NCI-H2029 treated with DMSO at 0.1 percent for 48 hours (cell line): ENCODE measurements at places on chromosomes 6 and 20.

GRCh38 chr6:147274776-147275175 lies 70.6 kb downstream of the STXBP5 start:
- no peak for DNase-seq

DNA sequence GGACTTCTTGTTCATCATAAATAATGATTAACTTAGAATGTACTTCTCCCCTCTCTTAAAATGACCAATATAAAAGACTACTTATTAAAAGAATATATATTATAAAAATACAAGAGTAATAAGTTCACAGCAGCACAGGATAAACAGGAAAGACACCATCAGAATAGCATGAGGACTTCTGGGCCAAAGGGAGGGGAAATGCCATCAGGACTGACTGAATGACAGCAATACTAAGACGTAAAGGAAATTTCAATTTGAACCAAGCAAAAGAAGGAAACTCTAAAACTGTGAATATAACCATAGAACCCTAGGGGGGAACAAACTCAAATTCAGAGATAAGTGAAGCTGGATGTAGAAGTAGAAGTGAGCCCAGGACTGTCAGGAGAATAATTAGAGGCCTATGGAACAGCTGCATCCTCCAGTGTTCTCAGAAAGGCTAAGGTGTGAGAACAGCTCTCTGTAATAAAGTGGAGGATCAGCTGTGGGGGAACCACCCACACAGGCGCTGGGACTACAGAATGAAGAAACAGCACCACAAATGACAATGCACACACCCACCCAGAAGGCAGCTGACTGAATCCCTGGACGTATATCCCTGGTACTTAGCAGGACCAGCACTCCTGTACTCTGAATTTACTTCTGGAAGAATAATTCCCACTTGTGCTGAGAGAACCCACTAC lies 37.8 kb downstream of the ZHX3 start:
- DNase-seq, result no peak

- DNase-seq, result no peak
Measured at GRCh38 chr20:17710379-17711266, 10.9 kb downstream of the BANF2 start.

- DNase-seq, result no peak
Measured at GRCh38 chr20:17558154-17558940, 11.5 kb upstream of the DSTN start.

DNA sequence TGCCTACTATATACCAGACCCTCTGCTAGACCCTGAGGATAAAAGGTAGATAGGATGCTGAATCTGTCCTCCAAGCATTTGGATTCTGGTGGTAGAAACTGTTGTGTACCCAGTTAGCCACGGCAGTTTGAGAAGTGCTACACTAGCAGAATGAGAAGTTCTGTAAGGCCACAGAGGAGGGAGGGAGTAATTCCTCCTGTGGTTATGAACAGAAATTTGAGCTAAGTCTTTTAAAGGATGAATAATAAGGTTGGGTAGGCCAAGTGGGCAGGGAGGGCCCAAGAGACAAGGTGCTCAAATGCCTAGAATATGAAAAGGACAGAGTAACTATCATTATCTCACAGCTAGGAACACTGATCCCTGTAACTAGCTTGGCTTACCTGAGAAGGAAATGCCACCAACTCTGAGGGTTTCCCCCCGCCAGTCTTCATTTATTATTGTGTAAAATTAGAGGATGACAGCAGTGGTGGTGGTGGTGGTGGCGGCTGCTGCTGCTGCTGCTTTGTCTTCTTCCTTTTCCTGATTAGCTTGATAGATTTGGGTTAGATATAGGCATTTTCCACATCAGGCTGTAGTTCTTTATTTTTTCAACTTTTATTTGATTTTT lies 243.3 kb downstream of the PRL start:
- no peak for DNase-seq
